Stimulated activated memory B cell treated with anti-CD40 and anti-IgM and Interleukin-4, amounts not matched to agents 10 μg/mL and 1 μg/mL and 100 μg/mL, for 72 hours (primary cell): ENCODE measurements at places on chromosomes 16 and 17.

GRCh38 chr16:53605356-53605755, 98.3 kb downstream of the RPGRIP1L start:
- ATAC-seq, result no peak

DNA sequence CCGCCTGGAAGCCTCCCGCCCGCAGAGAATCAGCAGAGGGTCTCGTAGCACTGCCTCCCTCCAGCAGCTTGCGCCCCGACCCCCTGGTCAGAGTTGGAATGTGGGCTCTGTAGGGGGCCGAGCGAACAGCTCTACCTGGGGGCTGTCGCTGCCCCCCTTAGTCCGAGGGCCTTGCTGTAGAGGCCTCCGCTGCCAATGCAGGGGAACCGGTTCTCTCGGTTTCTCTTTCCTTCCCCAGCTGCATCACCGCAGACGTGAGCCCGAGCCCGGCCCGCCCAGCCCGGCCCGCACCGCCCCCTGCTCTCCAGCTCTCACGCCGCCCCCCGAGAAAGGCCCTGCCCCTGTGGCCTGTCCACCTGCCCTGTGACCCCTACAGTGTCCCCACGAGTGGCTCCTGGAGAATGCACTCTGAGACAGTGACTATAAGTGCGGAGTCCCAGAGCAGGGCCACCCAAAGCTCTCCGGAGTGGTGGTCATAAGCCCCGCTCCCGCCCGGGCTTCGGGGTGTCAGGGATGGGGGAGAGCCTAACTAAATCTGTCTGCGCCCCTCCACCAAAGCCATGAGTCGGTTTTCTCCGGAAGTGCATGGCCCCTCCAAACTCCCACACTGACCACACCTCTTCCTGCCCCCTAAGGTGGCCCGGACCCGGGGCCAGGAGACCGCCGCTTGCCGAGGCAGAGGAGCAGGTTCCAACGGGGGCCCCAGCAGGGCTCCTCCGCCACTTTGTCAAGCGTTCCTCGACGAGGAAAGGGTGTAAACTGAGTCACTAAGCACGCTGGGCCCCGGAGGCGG, 1.7 kb downstream of the ARHGAP27 start:
- ATAC-seq, result peak; percentile 55

- no peak for ATAC-seq
These were observed 49.0 kb upstream of the ENDOV start for GRCh38 chr17:80365983-80366382.

- no peak for ATAC-seq
These were observed 26.1 kb downstream of the LGALS3BP start for GRCh38 chr17:78953356-78954350.

DNA sequence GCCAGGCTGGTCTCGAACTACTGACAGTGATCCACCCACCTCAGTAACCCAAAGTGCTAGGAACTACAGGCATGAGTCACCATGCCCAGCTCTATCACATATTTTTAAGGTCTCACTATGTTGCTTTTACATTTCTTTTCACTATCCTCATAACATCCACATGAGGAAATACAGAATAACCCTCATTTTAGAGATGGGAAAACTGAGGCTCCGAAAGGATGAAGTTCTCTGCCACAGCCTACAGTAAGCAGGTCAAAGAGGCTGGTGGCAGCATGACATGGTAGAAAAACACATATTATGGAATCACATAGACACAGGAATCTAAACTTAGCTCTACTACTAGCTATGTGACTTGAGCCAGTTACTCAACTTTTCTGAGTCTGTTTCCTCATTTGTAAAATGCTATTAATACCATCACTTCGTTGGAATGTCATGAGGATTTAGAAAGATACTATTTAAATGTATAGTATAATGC, 32.2 kb downstream of the APPBP2 start:
- ATAC-seq, result no peak

GRCh38 chr16:50606431-50607050, 58.3 kb downstream of the NKD1 start:
- ATAC-seq, result no peak

DNA sequence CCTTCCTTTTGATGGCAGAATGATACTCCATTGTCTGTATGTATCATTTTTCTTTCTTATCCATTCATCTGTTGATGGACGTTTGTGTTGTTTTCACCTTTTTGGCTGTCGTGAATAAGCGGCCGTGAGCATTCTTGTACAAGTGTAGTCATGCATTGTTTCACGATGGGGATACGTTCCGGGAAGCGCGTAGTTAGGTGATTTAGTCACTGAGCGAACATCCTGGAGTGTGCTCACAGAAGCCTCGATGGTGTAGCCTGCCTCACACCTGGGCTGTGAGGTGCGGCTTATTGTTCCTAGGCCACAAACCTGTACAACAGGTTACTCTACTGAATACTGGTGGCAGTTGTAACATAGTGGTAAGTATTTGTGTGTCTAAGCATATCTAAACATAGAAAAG, 136.5 kb downstream of the CMIP start:
- no peak for ATAC-seq

GRCh38 chr17:44863061-44863918, 15.6 kb downstream of the HIGD1B start:
- ATAC-seq, result no peak

DNA sequence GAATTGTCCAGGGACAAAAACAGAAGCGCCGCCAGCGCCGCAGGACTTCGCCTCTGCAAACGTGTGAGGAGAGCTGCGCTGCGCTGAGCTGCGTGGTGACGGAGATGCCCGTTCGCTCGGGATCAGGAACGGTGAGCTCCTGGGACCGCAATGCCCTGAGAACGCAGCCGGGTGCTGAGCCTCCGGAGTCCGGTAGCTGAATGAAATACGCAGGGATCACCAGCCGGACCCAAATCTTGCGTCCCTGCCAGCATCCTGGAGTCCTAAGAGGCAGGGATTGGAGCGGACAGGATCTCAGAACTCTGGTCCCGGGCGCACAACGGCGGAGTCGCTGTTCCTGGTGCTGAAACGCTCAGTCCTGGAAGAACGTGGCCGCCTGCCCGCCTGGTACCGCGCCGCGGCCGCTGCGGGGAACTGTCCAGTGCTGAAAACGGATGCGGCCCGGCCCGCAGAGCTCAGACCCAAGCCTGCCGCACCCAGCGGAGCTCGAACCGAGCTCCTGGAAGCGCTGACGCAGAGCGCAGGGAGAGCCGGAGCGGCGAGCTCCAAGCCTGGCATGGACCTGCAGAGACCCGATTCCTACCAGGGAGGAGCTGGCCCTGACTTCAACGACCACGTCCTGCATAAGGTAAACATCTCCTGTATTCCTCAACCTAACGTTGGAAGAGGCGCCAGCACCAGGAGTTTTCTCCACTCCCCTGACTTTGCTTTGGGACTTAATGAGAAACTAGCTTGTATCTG, 41.5 kb downstream of the CD300LF start:
- ATAC-seq, result peak; percentile 58

DNA sequence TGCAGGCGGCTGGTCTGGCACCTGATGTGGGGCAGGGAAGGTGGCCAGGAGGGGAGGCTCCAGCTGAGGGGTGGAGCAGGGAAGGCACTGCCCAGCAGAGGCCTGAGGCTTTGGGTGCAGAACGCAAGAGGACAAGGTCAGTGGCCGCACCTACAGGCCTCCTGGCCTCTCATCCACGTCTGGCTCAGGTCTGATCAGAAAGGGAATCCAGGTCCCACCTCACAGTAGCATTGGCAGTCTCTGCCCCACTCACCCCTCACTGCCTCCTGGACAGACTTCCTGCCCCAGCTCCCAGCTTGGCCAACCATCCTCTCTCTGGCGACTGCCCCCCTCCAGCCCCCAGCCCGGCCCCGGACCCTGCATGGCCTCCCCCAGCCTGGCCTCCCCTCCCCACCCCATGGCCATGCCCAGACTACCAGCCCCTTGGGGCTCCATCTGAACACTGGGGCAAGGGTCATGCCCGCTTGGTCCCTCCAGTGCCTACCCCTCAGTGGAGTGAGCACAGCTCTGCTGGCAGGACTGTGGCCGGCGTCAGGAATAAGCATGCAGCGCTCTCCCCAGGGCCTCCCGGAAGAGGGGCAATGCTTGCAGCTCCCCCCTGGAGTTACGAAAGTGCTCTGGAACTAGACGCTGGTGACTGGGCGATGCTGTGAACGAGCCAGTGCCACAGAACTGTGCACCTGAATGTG, 4.6 kb downstream of the UTS2R start:
- peak; percentile 35 for ATAC-seq
